ENCODE measurements at places on chromosomes 3 and 15.

DNA sequence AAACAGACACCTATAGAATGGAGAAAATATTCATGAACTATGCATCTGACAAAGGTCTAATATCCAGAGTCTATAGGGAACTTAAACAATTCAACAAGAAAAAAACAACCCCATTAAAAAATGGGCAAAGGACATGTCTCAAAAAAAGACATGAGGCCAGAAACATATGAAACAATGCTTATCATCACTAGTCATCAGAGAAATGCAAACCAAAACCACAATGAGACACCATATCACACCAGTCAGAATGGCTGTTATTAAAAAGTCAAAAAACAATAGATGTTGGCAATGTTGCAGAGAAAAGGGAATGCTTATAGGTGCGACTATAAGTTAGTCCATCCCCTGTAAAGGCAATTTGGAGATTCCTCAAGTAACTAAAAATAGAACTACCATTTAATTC is 11.4 kb upstream of the HDGFL3 start:
- DNase-seq, result no peak

DNA sequence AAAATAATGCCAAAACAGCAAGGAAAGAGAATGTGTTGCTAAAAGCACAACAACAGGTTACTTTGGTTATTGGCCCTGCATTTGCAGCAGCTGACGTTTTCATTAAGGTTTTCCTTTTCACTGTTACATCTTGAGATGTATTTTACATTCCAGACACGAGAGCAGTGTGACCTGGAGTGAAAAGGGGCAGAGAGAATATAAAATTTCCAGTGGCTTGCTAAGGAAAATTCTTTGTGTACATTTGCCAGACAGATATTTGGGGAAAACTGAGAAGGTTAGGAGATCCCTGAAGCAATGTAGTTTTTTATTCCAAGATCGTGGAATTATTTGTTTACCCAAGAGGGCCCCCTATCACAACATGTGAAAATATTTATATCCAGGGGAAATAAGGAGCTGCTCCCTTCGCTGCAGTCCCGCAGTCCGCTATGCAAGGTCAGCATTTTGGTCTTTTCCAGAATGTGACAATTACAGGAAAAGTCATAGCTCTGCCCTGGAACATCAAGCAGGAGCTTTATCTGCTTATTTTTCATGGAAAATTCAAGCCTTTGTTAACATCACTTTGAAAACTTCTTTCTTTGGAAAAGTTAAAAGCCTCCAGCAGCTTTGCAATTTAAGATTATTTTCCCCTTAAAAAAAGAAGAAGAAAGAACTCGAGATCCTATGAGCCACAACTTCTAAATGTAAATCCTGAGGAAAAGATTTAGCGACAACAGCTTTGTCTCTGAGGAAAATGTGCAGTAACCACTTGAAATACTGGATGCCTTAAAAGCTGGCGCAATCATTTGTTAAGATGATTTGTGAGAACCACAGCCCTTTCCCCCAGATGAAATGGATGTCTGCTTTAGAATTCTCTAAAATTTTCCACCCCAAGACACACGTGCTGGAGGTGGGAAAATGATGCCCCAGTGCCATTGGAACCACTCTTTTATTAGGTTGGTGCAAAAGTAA is 256.4 kb upstream of the TPM1 start:
- DNase-seq, result no peak

DNA sequence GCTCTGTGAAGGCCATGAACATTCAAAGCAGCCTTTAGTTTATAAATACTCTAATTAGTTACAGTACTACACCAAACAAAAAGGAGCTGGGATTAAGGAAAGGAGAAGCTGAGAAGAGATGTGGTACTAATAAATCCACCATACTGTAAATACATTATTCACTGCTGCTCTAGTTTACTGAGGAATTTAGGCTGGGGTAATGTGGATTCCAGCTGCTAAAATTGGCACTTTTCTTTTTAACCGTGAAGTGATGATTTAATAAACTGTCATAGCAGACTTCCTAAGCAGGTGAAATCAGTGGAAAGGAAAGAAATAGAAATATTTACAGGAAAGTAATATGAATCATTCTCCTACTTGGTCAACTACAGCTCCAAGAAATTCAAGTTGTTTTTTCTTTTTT is 88.7 kb downstream of the TFG start:
- no peak for DNase-seq

DNA sequence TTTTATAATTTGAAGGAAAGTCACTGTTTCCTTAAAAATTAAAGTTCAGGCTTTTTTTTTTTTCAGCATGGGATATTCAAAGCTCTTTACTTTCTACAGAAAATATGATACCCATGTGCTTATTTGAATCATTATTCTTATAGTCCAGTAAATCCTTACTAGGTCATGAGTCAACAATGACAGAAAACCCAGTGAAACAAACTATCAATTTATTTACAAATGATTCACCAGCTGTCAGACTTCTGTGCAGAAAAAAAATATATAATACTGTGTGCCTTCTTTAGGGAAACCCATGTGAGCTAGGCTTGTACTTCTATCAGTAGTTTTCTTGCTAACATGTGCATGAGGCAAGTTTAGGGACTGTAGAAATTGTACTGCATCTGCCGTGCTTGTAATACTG is 1.2 kb downstream of the ACP3 start:
- no peak for DNase-seq

- no peak for DNase-seq
Measured at GRCh38 chr3:157148196-157148889, 11.6 kb downstream of the CCNL1 start.

DNA sequence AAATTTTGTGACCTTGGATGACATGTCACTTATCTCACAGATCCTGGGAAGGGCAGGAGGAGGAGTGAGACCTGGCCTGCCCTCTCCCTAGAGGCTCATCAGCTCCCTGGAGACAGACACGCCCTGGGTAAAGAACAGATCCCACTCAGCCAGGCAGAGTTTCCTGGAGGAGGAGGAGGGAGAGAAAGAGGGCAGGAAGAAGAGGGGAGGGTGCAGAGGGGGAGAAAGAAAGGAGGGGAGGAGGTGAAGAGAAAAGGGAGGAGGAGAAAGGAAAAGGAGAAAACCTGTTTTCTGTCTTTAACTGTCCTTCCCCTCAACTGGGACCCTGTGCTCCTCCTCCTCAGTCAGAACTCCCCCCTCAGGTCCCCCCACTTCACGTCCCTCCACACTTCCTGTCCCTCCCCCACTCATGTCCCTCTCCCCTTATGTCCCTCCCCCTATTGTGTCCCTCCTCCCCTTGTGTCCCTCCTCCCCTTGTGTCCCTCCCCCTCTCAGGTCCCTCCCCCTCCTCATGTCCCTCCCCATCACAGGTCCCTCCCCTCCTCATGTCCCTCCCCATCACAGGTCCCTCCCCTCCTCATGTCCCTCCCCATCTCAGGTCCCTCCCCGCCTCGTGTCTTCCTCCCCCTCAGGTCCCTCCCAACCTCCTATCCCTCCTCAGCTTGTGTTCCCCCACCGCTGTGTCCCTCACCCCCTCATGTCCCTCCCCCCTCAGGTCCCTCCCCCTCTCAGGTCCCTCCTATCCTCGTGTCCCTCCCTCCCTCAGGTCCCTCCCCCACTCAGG is 52.3 kb upstream of the CGNL1 start:
- DNase-seq, result no peak

- no peak for DNase-seq
Measured at GRCh38 chr15:69559440-69560190, 107.0 kb downstream of the RPLP1 start.

DNA sequence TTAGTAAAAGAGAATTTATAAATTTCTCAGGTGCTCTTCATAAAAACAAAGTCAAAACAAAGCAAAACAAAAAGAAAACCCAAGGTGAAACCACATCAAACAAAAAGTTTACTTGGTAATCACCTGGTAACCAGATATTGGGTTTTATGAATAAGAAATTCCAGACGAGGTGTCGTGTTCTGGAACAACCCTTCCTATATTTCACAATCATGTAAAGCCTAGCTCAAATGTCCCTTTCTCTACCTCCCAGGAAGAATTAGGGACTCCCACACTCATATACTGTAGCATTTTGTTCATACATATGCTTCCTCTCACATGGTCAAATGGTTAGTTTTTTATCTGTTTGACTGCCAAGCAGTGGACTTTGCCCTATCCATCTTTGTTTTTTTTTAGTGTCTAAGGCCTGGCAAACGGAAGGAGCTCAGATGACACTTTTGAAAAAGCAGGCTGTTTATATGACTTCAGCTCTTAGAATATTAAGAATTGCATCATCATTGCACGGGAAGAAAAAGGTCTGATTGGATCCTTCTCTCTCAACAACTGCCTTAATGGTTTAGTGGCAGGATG is 326.7 kb upstream of the TBL1XR1 start:
- DNase-seq, result no peak

DNA sequence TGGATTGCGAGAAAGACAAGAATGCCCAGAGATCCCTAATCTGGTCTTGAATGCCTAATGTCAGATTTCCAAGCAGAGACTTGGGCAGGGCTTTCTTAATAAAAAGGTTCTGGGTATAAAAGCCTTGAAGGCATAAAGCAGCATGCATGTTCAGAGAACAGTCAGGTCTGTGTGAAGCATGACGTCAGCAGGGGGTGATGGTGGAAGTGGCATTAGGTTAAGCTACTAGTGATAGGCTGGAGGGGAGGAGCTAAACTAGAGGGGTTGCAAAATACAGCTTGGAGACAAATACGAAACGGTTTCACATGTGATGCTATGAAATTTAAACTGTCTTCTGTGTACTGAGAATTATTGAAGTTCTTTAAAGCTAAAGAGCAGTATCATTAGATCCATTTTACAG is 125.6 kb downstream of the VPS8 start:
- no peak for DNase-seq

DNA sequence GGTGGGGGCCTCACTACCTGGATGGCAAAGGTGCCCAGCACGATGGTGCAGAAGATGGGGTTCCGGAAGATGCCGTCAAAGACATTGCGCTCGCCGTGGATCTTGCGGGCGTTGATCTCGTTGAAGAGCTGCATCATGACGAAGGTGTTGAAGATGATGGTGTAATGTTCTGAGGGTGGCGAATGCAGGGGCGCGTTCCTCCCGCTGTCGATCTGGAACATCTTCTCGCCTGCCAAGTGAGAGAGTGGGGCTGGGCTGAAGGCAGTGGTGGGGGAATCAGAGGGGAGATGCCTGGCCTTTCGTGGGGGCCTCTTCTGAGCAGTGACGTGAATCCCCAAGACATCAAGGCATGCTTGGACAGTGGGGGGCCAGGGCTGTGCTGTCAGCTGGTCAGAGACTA is 19.6 kb upstream of the SEC13 start:
- DNase-seq, result no peak

DNA sequence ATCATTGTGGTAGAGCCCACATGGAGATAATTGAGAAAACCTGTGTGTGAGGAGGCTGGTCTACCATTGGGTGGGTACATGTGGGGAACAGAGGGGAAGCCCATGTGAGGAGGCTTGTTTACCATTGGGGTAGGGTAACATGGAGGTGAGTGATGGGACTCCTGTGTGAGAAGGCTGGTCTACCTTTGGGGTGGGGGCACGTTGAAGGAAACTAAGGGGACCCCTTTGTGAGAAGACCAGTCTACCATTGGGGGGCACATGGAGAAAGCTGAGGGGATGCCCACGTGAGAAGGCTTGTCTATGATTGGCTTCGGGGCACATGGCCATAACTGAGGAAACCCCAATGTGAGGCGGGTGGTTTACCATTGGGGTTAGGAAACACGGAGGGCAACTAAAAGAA is 158.5 kb downstream of the FBLN2 start:
- DNase-seq, result no peak

GRCh38 chr3:56763233-56763632 is 38.5 kb downstream of the ARHGEF3 start:
- DNase-seq, result no peak

- DNase-seq, result no peak
Measured at GRCh38 chr3:151556596-151556995, 95.7 kb upstream of the IGSF10 start.

- no peak for DNase-seq
Measured at GRCh38 chr15:88269356-88270062, 13.0 kb upstream of the NTRK3 start.

GRCh38 chr3:100590114-100590839 is 19.1 kb upstream of the ADGRG7 start:
- peak; percentile 65 for DNase-seq

DNA sequence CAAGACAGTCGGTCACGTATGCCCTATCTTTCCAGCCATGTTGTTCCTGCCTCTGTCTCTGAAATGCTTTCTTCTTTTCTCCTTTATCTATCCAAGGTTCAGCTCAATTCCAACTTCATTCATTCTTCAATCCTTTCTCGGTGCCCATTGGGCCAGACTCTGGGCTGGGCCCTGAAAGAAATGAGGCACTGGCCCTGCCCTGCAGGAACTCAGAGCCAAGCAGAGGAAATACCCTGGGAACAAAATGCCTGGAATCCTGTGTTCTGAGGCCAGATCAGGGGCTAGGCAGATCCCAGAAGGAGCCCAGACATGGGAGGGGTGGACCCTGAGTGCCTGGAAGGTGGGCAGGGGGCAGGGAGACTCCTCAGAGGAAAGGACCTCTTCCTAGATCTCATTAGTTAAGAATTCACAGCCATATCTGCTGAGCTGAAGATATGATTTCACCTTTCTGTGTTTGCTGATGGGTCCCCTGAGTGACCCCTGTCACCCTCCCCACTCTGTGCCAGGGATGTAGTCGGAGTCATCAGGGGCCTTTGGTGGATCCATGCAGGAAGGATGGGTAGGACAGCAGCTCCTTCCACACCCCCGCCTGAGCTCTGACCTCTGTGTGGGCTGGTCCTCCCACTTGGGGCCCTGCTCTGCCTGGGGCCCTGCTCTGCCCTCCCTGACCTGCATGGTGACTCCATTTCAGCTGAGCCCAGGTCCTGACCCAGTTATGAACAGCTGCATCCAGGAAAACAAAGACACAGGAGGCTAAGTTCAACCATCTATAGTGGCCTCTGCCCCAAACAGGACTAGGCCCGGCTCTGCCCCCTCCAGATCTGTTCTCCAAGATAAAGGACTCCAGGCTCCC is 5.3 kb upstream of the DAPK2 start:
- no peak for DNase-seq

- no peak for DNase-seq
Measured at GRCh38 chr15:66841953-66842681, 140.1 kb downstream of the SMAD6 start.

- DNase-seq, result no peak
Measured at GRCh38 chr15:64426845-64427465, 33.4 kb upstream of the ZNF609 start.

DNA sequence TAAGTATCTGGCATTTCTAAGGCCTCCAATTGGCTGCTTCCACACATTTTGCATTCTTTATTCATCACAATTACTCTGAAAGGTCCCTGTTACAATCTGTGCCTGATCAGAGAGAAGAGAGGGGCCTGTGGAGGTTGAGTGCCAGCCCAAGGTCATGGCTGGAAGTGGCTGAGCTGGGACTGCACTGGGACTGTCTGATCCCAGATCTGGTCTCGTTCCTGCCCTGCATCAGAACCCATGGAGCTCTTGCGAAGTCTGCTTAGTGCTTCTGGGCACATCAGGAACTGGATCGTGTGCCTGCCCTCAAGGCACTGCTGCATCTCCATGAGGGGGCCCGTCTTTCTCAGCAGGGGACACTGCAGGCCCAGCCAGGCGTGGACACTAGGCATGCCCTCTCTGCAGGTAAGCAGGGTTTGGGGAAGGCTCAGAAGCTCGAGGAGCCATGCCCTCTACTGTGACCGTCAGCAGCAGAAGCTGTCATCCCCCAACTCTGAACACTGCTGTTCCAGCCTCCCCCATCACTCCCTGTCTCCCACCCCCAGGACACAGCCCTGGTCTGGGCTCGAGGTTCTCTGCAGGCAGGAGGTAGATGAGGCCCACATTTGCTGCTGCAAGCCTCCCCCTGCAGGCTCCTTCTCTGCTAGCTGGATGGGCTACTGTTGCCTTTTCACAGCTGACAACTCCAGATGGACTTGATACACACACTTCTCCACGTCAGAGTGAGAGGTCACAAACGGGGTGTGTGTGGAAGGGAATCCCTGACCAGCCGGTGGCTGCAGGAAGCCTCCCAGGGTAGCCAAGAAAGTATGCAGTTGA is 96.5 kb upstream of the PRR23E start:
- DNase-seq, result no peak

- no peak for DNase-seq
Measured at GRCh38 chr3:152113413-152113812, 155.3 kb upstream of the MBNL1 start.
